ENCODE measurements at places on chromosomes 6 and 20. TPM values are rescaled to one million over a fixed set of nuclear protein-coding genes. Genes with fewer than 3 reads are reported as not detected.

Gene SMOC2
- total RNA-seq: 56.0 TPM

Gene MAP7
- total RNA-seq: 1.7 TPM

Gene NFKBIL1
- total RNA-seq: 24.4 TPM

Gene OPRM1
- 1.1 TPM for total RNA-seq

Gene HSPA1A
- total RNA-seq: 451 TPM

Gene RHAG
- 0.99 TPM for total RNA-seq

Gene WASF1
- 10.9 TPM for total RNA-seq

Gene ETV7
- total RNA-seq: not detected

Gene SYTL3
- total RNA-seq: 9.7 TPM

Gene MYCT1
- 12.1 TPM for total RNA-seq

Gene SMIM28
- total RNA-seq: 0.50 TPM

Gene NOTCH4
- 19.9 TPM for total RNA-seq

Gene DEFB124
- not detected for total RNA-seq

Gene PTP4A1
- 23.7 TPM for total RNA-seq

Gene ITCH
- 53.2 TPM for total RNA-seq

Gene PLA2G7
- not detected for total RNA-seq

Gene TBX18
- 11.8 TPM for total RNA-seq

Gene IRF4
- total RNA-seq: 0.29 TPM

Gene TMX4
- total RNA-seq: 48.1 TPM

Gene CHRNA4
- not detected for total RNA-seq

Gene PPT2
- total RNA-seq: 31.4 TPM

Gene HSPA1L
- 3.1 TPM for total RNA-seq

Gene SNX9
- 80.5 TPM for total RNA-seq

Gene RIPPLY2
- total RNA-seq: not detected

Gene CPXM1
- 0.17 TPM for total RNA-seq

Gene RREB1
- 17.7 TPM for total RNA-seq

Gene TMEM244
- not detected for total RNA-seq

Gene CLVS2
- total RNA-seq: 0.06 TPM

Gene MUCL3
- not detected for total RNA-seq

Gene ZFP64
- total RNA-seq: 7.6 TPM

Gene LAMP5
- total RNA-seq: not detected

Gene CASS4
- total RNA-seq: 4.1 TPM

Gene SAMD3
- total RNA-seq: not detected

Gene PRR18
- total RNA-seq: not detected
